Ascending aorta (tissue), 2 donors: ENCODE measurements at places on chromosomes 7 and 10. TPM values are rescaled to one million over a fixed set of nuclear protein-coding genes. Genes with fewer than 3 reads are reported as not detected.
A peak's percentile ranks its signal among the peaks of the same experiment; 100 is the strongest.

The TUBB8 gene
- not detected for total RNA-seq

GRCh38 chr10:102919992-102920739 lies 2.1 kb downstream of the CNNM2 start:
- H3K27ac ChIP-seq, result peak overlapping the region; percentile 94
- no peaks in the 10 kb centered on the region for H3K27me3 ChIP-seq
- H3K36me3 ChIP-seq, result no peaks in the 10 kb centered on the region

The NXPH1 gene
- total RNA-seq, result 0.32 TPM

DNA sequence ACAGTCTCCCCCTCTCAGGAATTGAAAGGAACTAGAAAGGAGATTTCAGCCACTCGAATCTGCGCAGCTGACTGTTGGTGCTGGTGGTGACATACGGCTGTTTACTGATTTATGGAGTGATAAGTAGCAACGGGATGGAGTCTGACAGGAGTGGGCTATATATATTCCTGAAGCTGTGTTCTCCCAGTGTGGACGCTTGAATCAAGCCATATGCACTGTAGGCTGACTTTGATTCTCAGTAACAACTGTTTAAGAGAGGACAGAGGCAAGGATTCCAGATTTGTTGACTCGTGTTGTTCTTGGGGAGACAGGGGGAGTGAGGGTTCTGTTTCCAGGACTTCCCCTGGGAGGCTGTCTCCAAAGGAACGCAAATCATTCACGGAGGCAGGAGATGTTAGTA lies 260.1 kb upstream of the AUTS2 start:
- no peaks in the 10 kb centered on the region for H3K4me1 ChIP-seq
- no peak overlapping the region for H3K27ac ChIP-seq
- no peaks in the 10 kb centered on the region for H3K27me3 ChIP-seq
- no peaks in the 10 kb centered on the region for H3K36me3 ChIP-seq
- DNase-seq, result no peak

DNA sequence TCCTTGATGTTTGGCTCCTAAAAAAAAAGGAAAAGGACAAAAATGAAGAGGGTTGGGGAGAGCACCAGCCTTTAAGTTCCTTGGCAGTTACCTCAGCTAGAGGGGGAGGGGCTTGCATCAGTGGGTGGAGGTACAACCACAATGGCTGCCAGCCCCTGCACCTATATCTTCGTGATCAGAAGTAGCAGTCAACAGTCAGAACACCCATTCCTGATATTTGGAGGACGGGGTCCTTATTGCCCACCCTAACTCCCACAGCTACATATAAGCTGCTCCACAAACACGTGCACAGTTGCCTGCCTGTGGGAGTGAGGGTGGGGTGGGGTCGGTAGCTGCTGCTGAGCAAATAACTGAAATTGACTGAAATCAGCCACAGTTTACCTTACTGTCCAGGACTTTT lies 26.2 kb downstream of the C1GALT1 start:
- no peak overlapping the region for H3K4me3 ChIP-seq
- no peak for DNase-seq
- no peaks in the 10 kb centered on the region for H3K36me3 ChIP-seq
- H3K27ac ChIP-seq, result no peak overlapping the region
- H3K27me3 ChIP-seq, result no peaks in the 10 kb centered on the region

- H3K4me1 ChIP-seq, result no peaks in the 10 kb centered on the region
- H3K4me3 ChIP-seq, result no peak overlapping the region
- no peak overlapping the region for H3K27ac ChIP-seq
- DNase-seq, result no peak
- no peaks in the 10 kb centered on the region for H3K27me3 ChIP-seq
Measured at GRCh38 chr10:65166272-65166671, 1645.1 kb downstream of the REEP3 start.

GRCh38 chr10:107144490-107144889 lies 20.0 kb downstream of the SORCS1 start:
- no peaks in the 10 kb centered on the region for H3K27me3 ChIP-seq
- no peak overlapping the region for H3K27ac ChIP-seq
- no peak for DNase-seq
- no peaks in the 10 kb centered on the region for H3K36me3 ChIP-seq

The ACSM6 gene
- not detected for total RNA-seq

The AKR1C8 gene
- total RNA-seq, result not detected

The COPS6 gene
- 18.1 TPM for total RNA-seq
